ENCODE measurements at places on chromosomes 2 and 18.

GRCh38 chr18:31510319-31510718 is 12.3 kb downstream of the DSG2 start:
- DNase-seq = no peak

DNA sequence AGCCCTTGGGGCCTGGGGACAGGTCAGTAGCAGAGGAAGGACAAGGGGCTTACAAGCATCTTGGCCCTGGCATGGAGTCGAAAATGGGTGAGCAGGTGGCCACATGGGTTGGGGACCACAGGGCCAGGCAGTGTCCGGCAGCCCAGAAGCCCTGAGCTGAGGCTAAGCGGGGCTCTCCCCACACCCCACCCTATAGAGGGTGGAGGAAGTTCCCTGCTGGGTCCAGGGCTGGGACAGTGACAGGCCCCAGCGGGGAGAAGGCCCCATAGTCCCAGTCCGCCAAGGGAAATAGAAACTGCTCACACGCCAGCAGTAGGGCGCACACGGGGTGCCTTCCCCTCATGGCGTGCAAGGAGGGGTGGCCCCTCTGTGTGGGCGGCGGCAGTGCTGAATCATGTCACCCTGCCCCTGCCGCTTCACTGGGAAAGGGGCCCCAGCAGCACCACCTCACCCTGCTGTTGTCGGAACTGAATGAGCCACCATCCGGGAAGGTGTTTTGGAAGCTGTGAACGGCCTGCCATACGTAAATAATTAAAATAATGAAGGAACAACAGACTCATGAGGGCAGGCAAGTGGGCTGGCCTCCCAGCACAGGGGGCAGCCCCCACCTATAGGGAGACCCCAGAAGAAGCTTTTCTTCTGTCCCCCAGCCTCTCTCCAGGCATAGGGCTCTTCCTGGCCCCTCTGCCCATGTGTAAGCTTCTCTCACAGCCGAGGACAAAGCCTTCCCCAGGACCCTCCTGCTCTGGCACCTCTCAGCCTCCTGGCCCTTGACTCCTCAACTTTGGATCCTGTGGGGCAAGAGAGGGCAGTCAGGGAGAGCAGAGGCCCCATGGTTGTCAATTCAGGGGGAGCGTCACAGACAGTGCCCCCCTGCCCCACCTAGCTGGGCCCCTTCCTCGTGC is 12.7 kb upstream of the DUSP2 start:
- DNase-seq = no peak

- DNase-seq = no peak
Measured at GRCh38 chr2:193276069-193276468, 1081.3 kb upstream of the TMEFF2 start.

DNA sequence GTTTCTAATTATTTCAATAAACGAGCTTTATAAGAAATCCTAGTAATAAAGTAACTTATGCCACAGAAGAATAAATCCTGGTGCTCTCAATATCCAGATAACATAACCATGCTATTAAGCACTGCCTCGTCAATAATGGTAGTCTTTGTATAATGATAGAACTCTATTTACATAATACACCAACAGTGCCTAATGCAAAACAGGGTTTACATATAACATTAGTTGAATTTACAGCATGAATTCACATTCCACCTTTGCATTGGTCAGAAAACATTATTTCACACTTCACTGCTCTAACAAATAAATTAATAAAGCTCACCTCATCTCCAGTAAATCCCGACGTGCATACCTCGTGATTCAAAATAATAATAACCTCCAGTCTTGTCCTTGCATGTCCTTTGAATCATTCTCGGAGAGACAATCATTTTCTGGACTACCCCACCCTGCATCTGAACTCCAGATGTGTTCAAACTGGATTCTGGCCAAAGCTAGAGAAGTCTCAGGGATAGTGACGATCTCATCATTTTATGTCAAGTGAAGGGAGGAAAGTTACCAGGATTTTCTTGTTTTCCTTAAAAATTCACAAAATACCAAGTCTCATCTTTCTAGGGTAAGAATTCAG is 189.2 kb downstream of the NCKAP5 start:
- no peak for DNase-seq

- no peak for DNase-seq
Measured at GRCh38 chr2:8319219-8319618, 362.6 kb upstream of the ID2 start.

GRCh38 chr18:78497641-78498040 is 482.0 kb upstream of the SALL3 start:
- no peak for DNase-seq

DNA sequence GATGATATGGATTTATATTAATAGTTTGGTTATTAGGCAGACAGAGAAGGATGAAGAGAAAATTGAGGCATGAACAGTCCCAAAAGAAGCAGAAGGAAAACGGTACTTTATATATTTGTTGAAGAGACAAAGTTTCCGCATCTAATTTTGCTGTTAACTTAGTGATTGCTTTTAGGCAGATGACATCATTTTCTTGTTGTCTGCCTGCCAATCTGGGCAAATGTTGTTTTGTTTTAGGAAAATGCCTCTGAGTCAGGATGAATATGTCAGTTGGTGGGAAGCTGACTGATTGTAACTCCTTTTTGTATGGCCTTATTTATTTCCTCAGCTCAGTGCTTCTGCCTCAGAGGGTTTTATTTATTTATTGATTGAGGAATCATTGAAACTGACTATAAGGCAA is 52.5 kb upstream of the CAVIN2 start:
- no peak for DNase-seq

GRCh38 chr2:221571551-221572218 is 419 bp downstream of the EPHA4 start:
- no peak for DNase-seq

GRCh38 chr2:208360259-208361076 is 46.1 kb upstream of the PTH2R start:
- DNase-seq = no peak

DNA sequence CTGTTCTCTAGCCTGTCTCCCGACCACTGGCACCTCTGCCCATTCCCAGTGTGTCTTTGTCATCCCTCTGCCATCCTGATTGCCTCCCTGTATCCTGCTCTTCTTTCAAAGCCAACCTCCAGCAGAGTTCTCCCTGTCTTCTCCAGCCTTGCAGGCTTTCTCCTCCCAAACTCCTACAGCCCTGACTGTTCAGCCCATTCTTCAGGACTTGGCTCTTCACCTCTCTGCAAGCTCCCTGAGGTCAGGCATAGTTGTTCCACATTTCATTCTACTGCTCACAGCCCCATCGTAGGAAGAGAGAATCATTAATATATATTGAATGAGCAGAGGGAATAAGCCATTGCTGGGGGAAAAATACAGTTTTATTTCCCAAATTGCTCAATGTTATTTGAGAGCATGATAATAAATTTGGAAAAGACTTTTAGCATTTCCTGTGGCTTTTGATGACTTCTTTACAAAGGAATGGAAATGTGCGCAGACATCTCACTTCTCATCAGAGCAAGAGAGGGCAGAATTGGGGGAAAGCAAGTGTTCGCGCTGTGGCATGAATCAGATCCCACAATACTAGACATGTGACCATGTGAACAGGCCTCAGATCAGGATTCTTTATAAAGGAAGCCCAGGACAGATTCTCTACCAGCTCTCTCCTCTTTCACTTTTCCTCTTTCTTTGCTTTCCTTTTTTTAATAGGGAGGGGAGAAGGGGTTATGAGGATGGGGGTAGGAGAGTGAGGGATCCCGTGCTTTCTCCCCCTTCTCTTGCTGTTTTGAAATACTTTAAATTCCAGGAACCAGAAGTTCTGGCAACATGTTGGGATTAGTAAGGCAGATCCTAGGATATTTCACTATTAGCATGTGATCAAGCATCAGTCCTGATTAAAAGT is 37.4 kb downstream of the EPAS1 start:
- no peak for DNase-seq

Measured in NCI-H1092 (cell line).